Kidney glomerular epithelial cell (primary cell): ENCODE measurements at places on chromosomes 6 and 20.

DNA sequence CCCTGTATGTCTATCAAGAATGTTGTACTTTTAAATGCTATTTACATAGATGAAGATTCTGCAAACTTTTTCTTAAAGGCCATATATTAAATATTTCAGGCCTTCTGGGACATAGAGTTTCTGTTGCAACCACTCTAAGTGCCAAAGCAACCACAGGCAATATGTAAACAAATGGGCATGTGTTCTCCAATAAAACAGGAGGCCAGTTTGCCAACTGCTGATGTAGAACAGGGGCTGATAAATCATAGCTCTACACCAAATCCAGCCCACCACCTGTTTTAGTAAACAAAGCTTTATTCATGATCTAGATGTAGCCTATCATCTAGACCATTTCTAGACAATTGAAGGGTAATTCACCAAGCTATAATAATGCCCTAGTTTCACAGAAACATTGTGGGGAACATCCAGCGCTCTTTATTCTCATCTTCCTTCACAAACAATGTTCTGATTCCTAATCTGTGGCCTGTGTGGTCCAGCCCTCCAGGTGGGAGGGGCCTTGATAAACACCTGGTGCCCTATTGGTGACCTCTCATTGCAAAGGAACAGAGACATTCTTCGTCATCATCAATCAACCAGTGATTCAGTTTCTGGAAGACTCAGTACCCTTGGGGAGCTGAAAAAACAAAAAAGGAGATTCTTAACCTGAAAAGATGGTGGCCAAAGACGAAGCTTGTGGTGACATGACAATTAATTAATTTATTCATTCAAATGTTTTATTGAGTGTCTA, 80.2 kb downstream of the PREP start:
- DNase-seq = no peak

DNA sequence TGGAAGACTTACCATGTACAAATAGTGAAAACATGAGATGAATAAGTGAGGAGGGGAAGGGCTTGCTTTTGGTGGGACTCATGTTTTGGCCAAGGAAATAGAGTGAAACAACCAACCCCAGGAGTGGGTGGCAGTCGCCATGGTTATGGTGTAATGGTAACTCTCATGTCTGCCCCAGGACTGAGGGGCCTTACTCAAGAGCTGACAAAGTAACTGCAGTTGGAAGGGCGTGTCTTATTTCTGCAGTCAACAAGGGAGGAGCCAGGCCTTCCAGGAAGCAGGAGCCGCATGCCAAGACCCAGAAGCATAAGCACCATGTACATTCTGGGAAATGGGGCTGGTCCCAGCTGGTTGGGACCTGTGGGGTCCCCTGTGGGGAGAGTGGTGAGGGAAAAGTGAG, 108.5 kb downstream of the UNC5CL start:
- no peak for DNase-seq

GRCh38 chr6:134198093-134198492, 119.8 kb downstream of the SGK1 start:
- DNase-seq = no peak

DNA sequence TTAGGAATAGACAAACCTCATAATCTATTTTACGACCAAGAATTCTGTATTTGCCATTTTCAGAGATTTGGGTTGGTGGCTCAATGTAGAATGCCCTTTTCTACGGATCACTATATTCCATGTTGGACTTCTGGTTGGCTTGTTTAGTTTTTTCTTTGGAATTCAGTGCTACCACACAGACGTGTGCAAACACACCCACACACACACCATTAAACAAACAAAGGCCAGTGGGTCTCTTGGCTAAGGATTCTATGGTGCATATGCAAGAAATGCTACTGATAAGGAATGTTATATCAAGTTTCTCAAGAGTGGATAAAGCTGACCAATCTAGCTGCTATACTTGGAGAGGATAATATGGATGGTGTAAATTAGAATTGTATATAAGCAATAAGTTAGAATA, 8.0 kb downstream of the ABT1 start:
- no peak for DNase-seq

GRCh38 chr6:160882791-160883279, 108.7 kb upstream of the MAP3K4 start:
- DNase-seq = no peak

DNA sequence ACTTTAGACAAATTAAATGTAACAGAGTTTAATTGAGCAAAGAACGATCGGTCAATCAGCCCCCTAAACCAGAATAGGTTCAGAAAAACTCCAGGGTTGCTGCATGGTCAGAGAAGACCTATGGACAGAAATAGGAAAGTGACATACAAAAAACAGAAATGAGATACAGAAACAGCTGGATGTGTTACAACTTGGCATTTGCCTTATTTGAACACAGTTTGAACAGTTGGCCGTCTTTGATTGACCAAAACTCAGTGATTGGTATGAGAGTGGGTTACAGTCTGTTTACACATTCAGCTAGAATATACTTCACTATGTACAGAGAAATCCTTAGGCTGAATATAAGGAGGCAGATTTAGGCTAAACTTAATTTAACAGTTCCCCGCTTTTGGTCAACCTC, 19.9 kb downstream of the SRSF6 start:
- no peak for DNase-seq

GRCh38 chr6:100084316-100084990, 90.4 kb upstream of the MCHR2 start:
- DNase-seq = no peak

DNA sequence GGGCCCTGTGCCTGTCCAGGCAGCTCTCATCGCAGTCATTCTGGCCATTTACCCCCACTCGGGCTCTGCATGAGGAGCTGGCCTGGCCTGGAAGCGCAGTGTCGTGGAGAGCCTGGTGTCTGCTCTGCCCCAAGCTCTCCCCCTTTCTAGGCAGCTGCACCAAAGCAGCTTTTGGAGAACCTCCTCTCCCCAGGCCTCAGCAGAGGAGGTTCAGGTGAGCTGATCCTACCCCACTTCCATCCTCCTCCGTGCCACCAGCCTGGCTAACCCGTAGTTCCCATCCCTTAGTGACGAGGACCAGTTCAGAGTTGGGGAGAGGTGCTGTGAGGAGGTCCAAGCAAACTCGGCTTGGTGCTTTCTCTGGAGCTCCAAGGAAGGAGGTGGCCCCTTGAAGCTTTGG, 30.5 kb upstream of the PHACTR3 start:
- DNase-seq = no peak

- no peak for DNase-seq
These were observed 16.4 kb upstream of the TBC1D22B start for GRCh38 chr6:37241131-37241530.

GRCh38 chr6:4664117-4664626, 112.0 kb upstream of the CDYL start:
- no peak for DNase-seq

DNA sequence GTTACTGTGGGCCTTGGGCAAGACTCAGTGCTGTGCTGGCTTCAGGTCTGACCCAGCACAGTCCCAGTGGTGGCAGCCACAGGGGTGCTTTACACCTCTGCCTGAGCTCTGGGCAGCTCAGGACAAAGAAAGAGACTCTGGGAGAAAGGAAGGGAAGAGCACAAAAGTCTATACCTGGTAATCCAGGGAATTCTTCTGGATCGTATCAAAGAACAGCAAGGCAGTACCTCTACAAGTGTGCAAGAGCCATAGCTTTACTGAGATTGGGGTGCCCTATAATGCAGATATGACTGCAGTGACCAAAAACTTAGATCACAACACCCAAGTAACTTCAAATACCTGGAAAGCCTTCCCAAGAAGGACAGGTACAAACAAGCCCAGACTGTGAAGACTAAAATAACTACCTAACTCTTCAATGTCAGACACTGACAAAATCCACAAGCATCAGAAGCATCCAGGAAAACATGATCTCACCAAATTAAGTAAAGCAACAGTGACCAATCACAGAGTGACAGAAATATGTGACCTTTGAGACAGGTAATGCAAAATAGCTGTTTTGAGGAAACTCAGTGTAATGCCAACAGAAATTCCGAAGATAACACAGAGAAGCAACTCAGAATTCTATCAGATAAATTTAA, 47.9 kb upstream of the LIN28B start:
- DNase-seq = no peak

GRCh38 chr20:5880326-5880725, 70.0 kb downstream of the TRMT6 start:
- no peak for DNase-seq

DNA sequence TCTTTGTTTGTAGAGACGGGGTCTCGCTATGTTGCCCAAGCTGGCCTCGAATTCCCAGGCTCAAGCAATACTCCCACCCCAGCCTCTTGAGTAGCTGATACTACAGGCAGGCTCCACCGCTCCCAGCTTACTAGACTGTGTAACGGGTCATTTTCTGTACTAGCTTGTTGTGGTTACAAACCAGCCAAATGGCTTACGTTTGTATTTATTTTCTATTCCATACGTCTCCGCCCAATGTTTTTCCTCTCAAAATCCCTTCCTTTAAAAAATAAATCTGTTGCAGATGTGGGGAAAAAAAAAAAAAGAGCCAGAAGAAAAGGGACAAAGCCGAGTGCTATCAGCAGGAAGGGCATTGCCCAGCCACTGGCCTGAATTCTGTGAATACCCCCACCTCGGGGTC, 41.6 kb downstream of the PRND start:
- DNase-seq = no peak
